ENCODE measurements at places on chromosomes 7 and 10. TPM values are rescaled to one million over a fixed set of nuclear protein-coding genes. Genes with fewer than 3 reads are reported as not detected.

CTAGE8 gene
- not detected for polyA plus RNA-seq

MARVELD1 gene
- polyA plus RNA-seq: 26.0 TPM

ALOX5 gene
- 98.6 TPM for polyA plus RNA-seq

PTPN12 gene
- 77.2 TPM for polyA plus RNA-seq

CYP2E1 gene
- polyA plus RNA-seq: 1.2 TPM

FFAR4 gene
- 0.29 TPM for polyA plus RNA-seq

GSDME gene
- polyA plus RNA-seq: 14.2 TPM

NME8 gene
- 1.8 TPM for polyA plus RNA-seq

EBLN1 gene
- polyA plus RNA-seq: not detected

KCNIP2 gene
- 1.6 TPM for polyA plus RNA-seq

NPC1L1 gene
- 0.01 TPM for polyA plus RNA-seq

FRMPD2 gene
- 1.8 TPM for polyA plus RNA-seq

AOC1 gene
- 0.35 TPM for polyA plus RNA-seq

All from lung (tissue), 17 donors.